Activated naive CD8-positive, alpha-beta T cell treated with anti-CD3 and anti-CD28 coated beads, Interleukin-2, amount 10 ng/mL, durations not matched to agents 7 days and 5 days (primary cell): ENCODE measurements at places on chromosomes 4 and X. TPM values are rescaled to one million over a fixed set of nuclear protein-coding genes. Genes with fewer than 3 reads are reported as not detected.

CACNA1F gene
- total RNA-seq: 2.2 TPM

PLXNB3 gene
- total RNA-seq: 1.3 TPM

FAM114A1 gene
- 0.33 TPM for total RNA-seq

AR gene
- not detected for total RNA-seq

FAM47A gene
- total RNA-seq: not detected
